Glutamatergic neuron (in vitro differentiated cells): ENCODE measurements at places on chromosomes 4 and X.

- no peak for DNase-seq
These were observed 75.8 kb downstream of the FAT1 start for GRCh38 chr4:186647821-186648220.

GRCh38 chr4:74105656-74106280, 6.8 kb upstream of the CXCL2 start:
- DNase-seq, result no peak

DNA sequence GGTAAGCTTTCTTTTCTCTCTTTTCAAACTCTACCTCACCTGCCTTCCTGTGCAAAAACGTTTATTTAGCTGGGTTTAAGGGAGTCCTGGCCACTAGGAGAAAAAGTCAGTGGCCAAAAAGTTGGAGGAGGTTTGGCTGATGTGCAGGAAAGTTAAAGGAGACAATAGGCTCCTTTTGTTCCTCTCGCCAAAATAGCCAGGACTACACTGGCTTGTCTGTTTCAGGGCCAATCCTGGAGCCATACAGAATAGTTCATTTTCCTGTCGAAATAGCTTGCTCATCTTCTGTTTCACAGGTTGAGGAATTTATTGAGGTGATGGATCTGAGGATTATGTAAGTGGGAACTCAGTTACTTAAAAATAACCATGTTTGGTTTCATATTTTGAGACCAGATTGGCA, 423 bp downstream of the HEPH start:
- DNase-seq, result no peak

DNA sequence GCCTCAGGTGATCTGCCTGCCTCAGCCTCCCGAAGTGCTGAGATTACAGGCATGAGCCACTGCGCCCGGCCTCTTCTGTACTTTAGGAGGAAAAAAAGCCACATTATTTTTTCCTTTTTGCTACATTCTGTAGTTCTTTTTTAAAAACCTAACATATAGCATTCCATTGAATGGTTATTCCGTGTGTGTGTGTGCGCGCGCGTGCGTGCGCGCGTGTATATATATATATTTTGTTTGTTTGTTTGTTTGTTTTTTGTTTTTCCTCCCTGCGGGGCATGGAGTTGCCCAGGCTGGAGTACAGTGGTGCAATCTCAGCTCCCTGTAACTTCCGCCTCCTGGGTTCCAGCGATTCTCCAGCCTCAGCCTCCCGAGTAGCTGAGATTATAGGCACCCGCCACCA, 59.5 kb downstream of the ARHGAP10 start:
- DNase-seq, result no peak

- DNase-seq, result no peak
These were observed 27.5 kb downstream of the LNX1 start for GRCh38 chr4:53563824-53564223.

DNA sequence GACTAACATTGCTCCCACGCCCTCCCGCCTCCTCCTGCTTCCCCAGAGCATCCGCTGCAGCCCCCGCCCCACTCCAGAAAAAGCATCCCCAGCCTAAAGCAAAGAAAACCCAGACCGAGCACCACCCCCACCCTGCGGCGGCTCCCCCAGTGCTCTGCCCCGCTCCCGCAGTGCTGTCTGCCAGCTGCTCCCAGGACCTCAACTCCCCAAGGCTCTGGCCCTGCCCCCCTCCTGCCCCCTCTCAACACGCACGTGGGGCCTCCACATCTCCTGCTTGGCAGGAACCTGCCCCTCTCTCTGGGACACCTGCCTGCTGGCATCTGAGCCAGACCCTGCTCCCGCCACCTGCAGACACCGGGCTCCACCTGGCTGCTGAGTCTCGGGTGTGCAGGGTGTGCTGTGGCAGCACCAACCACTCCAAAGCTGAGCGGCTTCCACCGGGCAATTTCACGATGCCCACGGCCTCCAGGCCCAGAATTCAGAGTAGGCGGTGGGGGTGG, 79.4 kb downstream of the FAM53A start:
- peak; percentile 33 for DNase-seq

DNA sequence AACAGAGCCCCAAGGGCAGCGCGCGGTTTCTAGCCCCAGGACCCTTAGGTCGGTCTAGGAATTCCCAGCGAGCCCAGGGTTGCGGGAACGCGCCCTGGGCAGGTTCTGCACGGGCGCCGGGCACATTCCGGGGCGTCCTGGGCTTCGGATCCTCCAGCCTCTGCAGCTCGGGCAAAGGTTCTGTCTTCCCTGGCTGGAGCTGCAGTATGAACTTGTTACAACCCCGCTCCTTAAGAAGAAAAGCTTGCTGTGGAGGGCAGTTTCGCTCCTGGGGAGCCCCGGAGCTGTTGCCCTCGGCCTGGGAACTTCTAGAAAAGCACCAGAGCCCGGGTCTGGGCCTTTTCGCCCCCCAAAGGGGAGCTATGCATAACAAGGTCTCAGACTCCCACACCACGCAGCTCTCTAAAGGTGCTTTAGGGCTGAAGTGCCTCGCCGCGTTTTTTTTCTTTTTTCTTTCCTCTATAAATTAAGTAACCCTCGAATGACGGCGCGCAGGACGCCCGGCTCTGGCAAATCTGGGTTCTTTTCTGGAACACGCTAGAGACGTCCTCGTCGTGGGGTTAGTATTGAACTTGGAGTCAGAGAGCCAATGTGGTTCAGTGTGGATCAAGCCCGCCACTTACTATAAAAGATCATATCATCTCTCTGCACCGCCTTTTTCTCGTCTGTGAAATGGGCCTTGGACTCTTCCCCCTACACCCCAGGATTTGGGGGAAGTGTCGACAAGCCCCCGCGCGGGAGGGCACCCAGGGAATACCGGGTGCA, 5.7 kb downstream of the MSX1 start:
- DNase-seq, result no peak

GRCh38 chrX:85140964-85141363, 102.6 kb downstream of the SATL1 start:
- DNase-seq, result no peak

DNA sequence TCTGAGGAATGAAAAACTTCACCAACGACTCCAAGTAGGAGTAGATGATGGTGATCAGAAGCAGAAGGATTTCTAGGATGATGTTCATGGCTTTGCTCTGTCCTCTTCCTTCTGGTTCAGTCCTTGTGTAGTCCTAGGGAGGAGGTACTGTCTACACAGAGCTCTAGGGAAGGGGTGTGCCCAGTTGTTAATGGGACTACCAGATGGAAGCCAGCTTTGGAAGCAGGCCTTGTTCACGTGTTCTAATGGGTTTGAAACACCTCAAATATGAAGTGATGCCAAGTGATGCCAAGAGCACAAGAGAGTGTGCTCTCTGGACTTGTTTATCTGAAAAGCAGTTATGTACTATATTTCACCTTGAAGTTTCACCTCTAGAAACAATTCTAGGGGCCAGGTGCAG, at the start of gene HSD17B13:
Gene HSD17B13 (minus strand): TSS at position 129 of the 400 bp plus-strand sequence. CDS start 41 bp downstream, at position 88.
- DNase-seq, result no peak

GRCh38 chr4:145388043-145388442, 93.6 kb upstream of the SMAD1 start:
- DNase-seq, result no peak

DNA sequence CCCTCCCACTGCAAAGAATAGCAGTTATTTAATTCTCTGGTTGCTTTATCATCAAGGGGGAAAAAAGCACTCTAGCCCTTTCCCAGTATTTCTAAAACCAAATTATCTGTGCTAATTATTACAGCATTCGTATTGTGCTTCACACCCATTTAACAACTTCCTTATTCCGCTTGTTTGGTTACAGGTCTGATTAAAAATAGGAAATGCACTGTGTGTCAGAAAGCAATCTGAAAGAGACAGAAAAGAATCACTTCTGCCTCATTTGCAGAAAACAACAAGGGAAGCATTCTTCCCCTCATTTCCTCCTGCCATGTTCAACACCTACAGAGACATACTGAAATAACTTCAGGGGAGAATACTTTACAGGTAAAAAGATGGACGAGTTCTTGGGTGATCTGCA, 114.9 kb upstream of the MAP3K15 start:
- no peak for DNase-seq

DNA sequence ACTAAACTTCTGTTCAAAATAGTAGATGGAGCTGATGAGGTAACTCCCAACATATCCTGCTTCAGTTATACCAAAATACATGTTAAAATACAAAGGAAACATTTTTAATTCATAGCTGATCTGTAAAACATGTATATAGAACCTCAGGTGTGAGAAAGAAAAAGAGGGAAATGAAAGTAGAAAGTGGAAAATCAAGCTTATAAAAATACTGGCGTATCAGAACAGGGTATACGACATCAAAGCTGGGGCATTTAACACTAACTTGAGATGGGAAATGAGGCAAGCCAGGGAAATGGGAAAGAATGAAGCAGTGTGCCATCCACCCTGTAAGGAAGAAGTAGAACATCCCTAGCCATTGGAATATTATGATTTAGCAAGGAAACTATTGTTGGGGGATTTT, 767.5 kb downstream of the DMD start:
- no peak for DNase-seq

DNA sequence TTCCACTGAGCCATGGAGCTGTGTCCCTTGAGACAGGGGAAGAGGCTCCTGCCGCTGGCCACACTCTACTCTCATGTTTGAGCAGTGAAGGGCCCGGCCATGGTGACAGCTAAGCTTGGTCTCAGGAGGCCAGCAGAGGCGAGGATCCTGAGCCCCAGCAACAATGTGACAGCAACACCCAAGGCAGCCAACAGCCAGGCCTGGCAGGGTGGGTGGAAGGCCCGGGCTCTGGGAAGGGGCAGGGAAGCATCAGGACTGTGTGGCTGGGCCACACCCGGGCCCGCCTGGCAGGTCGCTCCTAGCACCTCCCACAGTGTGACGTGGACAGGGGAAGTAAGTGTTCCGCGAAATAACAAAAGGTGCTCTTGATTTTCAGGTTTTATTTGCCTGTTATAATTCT, 24.8 kb downstream of the L1CAM start:
- no peak for DNase-seq

- no peak for DNase-seq
These were observed 139.6 kb downstream of the SOWAHB start for GRCh38 chr4:76758290-76758882.

GRCh38 chr4:7694324-7694723, 245.3 kb downstream of the AFAP1 start:
- DNase-seq, result peak; percentile 25
